ENCODE measurements at places on chromosomes 6 and 20.

DNA sequence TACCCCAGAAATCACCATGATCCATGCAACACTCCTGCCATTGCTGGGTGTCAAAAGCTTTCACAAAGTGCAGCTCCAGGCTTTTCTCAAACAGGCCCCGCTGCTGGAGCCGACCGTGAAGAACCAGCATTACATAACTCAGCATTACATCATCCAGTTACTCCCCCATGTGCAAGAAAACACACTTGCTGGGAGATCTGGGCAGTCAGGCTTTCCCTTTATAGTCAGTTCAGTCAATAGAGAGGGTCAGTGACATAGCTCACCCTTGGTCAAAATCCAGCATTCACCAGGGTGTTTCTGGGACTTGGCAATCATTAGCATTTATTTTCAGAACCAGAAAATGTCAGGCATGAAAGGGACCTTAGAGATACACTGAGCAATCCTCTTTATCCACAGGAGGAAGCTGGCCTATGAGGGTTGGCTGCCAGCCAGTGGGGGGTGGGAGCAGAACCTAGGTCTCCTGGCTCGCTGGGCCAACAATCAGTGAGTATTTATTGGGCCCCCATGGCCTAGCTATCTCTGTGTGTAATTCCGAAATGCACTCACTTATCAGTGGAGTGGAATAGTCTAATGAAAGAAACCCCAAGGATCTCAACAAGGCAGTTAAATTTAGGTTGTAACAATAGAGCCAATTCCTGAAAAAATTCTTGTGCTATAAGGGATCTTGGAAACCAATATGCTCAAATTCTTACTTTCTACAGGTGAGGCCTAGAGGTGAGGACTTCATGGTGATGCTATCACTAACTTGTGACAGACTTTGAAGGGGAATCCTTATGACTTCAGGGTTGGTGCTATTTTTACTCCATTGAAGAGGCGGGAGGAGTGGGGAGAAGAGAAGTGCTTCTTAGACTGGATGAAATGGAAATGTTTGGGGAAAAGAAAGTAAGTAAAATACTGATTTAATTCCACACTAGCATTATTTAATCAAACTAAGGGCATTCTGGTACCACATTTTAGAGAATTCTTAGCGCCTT lies 54.6 kb downstream of the LYRM4 start:
- DNase-seq: no peak

GRCh38 chr6:45470131-45470738 lies 92.5 kb upstream of the SUPT3H start:
- DNase-seq: no peak

DNA sequence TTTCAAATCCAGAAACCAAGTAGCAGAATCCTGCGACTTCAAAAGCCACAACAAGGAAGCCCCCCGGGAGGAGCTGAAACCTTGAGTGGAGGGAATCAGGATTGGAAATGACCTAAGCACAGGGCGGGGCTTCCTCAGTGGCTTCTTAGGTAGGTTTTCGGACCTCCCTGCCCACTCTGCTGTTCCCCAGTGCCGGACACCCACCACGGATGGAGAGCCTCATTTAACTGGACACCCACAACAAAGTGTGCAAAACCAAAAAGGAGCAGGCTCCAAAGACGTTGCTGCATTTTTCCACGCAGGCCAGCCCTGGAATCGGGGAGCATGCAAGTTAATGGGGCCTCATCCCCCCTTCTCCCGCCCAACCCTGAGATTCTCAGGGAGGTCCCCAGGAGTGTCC lies 144.4 kb downstream of the NFATC2 start:
- DNase-seq: no peak

GRCh38 chr6:32666420-32667300 lies at the start of gene HLA-DQB1:
Gene HLA-DQB1 (minus strand): TSS chr6:32666657. CDS start chr6:32666607, 50 bp downstream.
- DNase-seq: peak; percentile 77

DNA sequence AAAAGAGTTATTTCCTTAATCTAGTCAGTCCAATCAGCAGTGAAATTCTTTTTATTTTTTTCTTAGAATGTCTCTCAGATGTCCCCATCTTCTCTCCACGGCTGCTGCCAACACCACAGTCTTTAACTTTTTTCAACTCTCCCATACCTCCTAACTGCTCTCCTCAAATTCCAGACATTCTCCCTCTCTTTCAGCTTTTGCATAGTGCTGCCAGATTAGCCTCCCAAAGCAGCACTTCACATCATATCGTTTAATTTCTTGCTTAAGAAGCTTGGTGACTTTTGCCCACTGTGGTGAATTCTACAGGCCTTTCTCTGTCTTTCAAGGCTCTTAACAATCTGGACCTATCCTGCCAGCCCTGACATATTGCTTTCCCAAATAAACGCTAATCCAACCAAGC lies 233.4 kb downstream of the UST start:
- DNase-seq: no peak

GRCh38 chr6:17714879-17715851 lies 8.4 kb upstream of the NUP153 start:
- DNase-seq: peak; percentile 37

DNA sequence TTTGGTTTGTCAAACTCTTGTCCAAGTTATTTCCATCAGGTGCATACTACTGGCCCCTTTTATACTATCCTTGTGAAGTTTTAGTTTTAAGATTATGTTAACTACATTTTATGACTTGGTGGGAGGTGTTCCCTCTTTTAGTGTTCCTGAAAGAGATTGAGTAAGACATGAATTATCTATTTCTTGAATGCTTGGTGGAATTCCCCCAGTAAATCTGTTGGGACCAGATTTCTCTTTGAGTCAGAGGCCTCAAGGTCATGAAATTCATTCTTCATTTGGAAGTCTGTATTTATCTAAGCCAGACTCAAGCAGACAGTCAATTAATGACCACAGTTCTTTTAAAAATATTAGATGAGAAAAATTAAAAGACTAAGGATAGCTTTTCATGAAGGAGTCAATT lies 81.3 kb downstream of the MOXD1 start:
- no peak for DNase-seq

GRCh38 chr6:135075018-135075417 lies 20.4 kb upstream of the HBS1L start:
- no peak for DNase-seq

- DNase-seq: peak; percentile 39
Observed at GRCh38 chr6:68967549-68968300, 332.6 kb downstream of the ADGRB3 start.

DNA sequence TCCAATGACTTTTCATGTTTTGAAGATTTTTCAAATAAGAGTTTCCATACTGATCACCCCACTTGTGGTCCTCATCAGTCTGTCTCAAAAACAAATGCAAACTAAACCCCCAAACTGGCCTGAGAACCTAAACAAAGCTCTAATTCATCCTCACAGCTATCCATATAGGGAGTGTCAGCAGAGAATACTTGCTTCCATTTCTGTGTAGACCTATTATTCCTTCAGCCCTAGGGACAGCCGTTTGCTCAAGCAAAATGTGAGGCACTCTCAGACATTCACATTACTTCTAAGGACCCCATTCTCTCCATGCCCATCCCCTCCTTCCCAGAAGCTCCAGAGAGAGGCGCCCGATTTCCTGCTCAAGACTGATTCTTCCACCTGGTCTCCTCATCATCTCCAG lies 24.6 kb downstream of the DNAAF9 start:
- no peak for DNase-seq

- no peak for DNase-seq
Observed at GRCh38 chr6:30350524-30350923, 5.6 kb downstream of the RPP21 start.

GRCh38 chr20:44041001-44041400 lies 126.3 kb downstream of the TOX2 start:
- DNase-seq: no peak

- no peak for DNase-seq
Observed at GRCh38 chr20:40276301-40276700, 412.7 kb downstream of the MAFB start.

DNA sequence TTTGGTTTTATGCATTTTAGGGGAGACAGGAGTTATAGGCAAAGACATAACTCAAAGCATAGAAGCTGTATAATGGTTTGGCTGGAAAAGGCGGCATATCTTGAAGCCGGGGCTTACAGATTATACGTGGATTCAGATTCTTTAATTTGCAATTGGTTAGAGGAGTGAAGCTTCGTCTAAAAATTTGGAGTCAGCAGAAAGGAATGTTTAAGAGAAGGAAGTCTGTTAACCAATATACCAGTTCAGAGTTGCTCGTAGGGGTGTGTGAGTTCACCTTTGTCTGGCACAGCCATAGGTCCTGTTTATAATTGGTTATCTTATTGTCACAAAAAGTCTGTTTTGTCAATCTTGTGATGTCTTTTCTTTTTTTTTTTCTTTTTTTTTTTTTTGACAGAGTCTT lies 8.9 kb downstream of the ARHGAP40 start:
- DNase-seq: no peak

DNA sequence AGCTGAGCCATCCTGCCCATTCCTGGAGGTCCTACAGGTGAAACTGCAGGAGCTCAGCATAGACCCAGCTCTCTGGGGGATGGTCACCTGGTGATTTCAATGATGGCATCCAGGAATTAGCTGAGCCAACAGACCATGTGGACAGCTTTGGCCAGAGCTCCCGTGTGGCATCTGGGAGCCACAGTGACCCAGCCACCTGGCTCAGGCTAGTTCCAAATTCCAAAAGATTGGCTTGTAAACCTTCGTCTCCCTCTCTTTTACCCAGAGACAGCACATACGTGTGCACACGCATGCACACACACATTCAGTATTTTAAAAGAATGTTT lies 44.0 kb downstream of the SIRPA start:
- no peak for DNase-seq

GRCh38 chr20:16313917-16314316 lies 259.3 kb downstream of the KIF16B start:
- DNase-seq: no peak

DNA sequence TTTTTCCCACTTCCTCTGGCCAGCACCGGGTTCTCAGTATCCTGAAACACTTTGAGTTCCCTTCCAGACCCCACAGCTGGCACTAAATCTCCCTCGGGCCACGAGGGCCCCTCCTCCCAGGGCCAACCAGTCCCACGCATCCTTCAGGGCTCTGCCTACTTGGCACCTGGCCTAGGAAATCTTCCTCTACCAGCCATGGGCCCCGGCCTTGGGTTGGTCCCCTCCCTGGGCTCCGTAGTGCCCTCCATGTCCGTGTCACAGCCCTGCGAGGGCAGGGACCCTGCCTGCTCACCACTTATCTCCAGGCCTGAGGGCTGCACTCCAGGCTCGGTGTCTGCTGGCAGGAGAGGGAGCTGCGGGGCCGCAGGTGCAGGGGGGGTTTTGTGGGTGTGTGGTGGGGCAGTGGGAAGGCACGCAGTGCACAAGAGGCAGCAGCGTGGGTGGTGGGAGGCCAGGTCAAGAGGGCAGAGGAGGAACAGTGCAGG lies 48.8 kb upstream of the CDH22 start:
- no peak for DNase-seq

DNA sequence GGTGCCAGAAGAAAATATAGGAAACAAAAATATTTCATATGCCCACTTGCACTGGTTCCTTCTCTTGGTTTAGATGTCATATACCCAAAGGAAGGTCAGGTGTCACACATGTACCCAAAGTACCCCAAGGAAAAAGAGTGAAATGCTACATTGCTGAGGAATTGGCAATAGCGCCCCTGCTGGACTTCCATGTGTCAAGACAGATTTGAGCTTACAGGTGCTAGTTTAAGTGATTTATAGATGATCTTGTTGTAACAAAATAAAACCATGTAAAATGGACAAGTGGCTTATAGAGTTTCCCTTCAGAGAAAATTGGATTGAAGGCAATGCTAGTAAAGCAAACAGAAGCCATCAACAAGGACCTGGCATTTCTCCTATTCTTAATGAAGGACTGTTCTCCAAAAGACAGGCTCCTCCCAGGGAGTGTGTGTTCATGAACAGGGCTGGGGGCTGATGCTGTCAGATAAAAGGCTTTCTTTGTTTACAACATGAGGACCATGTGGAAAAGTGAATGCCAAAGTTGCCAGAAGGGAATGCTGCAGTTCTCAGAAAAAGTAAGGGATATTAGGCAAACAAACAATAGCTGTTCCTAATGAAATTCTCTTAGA lies 64.3 kb upstream of the PAK5 start:
- DNase-seq: no peak

Measured in CD4-positive, alpha-beta T cell treated with Interleukin-1 beta for 1 hour (primary cell).